Activated naive CD4-positive, alpha-beta T cell treated with anti-CD3 and anti-CD28 coated beads, Interleukin-2, amount 50 U/mL, for 16 hours (primary cell): ENCODE measurements at places on chromosomes 3 and 15.

DNA sequence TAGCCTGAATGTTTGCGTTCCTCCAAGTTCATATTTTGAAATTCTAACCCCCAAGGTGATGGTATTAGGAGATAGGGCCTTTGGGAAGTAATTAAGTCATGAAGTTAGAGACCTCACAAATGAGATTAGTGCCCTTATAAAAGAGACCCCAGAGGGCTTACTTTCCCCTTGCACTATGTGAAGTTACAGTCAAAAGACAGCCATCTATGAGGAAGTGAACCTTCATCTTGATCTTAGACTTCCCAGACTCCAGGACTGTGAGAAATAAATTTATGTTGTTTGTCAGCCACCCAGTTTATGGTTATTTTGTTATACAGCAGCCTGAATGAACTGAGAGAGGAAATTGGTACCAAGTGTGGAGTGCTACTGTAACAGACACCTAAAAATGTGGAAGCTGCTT, 74.4 kb downstream of the DAPK2 start:
- no peak for DNase-seq

- DNase-seq, result peak; percentile 100
Measured at GRCh38 chr3:128680603-128681368, 30.2 kb upstream of the RPN1 start.

- DNase-seq, result no peak
Measured at GRCh38 chr15:92869263-92869940, 30.7 kb upstream of the CHD2 start.

DNA sequence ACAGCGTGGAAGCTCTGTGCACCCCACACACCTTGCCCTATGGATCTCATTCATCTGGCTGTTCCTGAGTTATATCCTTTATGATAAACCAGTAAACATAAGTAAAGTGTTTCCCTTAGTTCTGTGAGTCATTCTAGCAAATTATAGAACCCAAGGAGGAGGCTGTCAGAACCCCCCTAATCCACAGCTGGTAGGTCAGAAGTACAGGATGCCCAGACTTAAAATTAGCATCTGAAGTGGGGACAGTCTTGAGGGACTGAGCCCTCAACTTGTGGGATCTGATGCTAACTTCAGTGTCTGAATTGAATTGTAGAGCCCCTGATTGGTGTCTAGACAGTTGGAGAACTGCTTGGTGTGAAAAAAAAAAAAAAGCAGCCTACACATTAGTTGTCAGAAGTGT, 75.1 kb downstream of the B3GNT5 start:
- no peak for DNase-seq

DNA sequence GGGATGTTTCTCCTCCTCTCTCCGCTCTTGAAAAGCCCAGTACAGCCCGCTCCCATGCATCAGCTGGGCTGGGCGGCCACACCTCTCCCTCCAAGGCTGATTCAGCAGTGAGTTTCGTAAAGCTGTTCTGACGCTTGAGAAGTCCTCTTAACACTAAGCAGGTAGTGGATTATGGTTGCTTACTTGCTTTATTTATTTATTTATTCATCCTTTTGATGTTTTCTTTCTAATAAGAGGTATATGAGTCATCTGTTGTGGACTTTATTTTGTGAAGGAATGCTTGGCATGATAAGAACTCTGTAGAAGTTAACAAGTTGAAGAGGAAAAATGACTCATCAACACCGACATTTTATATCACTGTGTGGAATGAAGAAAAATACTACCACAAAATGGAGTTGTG, 285.0 kb downstream of the SQOR start:
- DNase-seq, result no peak

DNA sequence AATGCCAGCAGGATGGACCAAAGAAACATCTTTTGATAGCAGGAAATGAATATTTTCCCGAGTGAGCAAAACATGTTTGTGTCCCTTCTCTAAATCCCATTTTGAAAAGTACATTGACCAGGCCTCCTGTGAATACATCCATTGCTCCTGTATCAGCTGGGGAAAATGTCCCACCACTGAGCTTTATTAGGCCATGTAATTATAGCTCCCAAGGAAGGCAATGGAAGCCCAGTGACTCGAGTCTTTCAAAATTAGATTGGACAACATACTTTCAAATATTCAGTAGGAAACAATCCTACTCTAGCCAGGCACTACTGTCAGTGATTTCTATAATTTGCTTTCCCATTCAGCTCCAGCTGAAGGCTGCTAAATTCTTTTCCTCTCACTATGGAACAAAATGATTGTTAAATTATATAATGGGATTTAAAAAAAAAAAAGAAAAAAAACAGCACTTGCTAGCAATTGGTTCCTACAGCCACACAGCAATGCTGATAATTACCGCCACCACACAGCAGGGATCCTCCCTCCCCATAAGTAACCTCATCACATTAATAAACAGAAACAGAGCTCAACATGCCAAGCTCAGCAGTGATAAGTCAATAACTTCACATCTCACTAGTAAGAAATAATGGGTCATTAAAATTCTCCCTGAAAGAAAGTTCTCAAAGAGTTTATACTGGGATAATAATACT, 172.4 kb upstream of the SLC2A2 start:
- DNase-seq, result no peak

DNA sequence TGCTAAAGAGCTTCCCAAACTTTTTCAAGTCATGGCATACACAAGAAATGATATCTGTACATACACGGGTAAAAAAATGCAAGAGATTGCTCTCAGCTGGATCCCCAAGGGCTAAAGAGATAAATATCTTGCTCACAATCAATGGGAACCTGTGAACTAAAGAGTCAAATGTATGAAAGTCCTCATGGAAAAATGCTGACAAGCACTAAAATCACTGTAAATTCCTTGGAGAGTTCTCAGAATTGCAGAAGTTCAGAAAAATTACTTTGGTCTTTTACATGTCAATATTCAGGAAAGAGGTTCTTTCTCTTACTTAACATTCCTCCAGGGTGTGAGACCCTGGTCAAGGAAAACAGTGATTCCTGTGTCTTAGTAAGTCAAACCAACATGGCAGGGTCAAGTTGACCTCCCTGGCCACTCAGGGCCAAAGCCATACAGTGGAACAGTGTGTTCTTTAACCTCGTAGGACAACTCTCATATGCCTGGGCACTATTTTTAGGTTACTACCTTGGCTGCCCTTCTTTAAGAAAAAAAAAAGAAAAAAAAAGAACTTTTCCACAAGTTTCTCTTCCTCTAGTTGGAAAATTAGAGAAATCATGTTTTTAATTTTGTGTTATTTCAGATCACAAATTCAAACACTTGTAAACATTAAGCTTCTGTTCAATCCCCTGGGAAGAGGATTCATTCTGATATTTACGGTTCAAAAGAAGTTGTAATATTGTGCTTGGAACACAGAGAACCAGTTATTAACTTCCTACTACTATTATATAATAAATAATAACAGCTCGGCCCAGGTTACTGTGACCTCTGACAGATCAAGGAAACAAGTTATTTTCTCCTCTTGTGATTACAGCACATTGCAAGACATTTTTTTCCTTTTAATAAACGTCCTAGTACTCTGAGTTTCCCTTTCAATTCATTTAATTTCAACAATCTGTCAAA, 12.5 kb downstream of the SSR3 start:
- no peak for DNase-seq

GRCh38 chr3:69998759-69999139, 784 bp upstream of the SAMMSON start:
- DNase-seq, result no peak

DNA sequence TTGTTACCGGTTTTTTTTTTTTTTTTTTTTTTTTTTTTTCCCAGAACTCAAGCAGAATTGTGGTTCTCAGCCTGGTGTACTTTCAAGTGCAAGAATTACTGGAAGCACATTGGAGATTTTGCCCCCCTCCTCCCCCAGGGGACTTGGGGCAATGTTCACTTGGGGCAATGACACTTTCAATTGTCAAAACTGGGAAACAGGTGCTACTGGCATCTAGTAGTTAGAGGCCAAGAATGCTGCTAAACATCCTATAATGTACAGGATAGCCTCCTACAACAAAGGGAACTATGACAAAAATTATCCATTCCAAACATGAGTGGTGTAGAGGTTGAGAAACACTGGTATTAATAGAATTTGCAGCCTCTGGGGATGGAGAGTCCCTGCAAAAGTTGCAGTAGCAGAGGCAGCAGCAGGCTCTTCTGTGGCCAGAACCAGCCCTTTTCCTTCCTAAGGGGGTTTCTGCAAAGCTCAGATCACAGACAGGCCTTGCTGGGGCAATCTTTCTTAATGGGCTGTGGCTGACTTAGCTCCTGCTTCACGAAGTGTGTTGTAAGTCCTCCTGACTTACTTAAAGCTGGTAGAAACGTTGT, 144.3 kb upstream of the MRPS22 start:
- DNase-seq, result no peak

- DNase-seq, result no peak
Measured at GRCh38 chr3:35789042-35789831, 149.9 kb downstream of the ARPP21 start.

- DNase-seq, result no peak
Measured at GRCh38 chr3:185764163-185764979, 60.5 kb downstream of the IGF2BP2 start.

- no peak for DNase-seq
Measured at GRCh38 chr3:107882261-107882660, 208.6 kb downstream of the CD47 start.

GRCh38 chr15:36958606-36959005, 141.7 kb downstream of the MEIS2 start:
- no peak for DNase-seq

- DNase-seq, result no peak
Measured at GRCh38 chr15:58431221-58432149, at the start of gene LIPC. Gene LIPC, plus strand, starts transcription at chr15:58431991. Its CDS starts 42 bp downstream, at chr15:58432033.

GRCh38 chr3:67587811-67588210, 66.6 kb downstream of the SUCLG2 start:
- no peak for DNase-seq

- DNase-seq, result no peak
Measured at GRCh38 chr3:116897382-116897781, 187.8 kb downstream of the TUSC7 start.

DNA sequence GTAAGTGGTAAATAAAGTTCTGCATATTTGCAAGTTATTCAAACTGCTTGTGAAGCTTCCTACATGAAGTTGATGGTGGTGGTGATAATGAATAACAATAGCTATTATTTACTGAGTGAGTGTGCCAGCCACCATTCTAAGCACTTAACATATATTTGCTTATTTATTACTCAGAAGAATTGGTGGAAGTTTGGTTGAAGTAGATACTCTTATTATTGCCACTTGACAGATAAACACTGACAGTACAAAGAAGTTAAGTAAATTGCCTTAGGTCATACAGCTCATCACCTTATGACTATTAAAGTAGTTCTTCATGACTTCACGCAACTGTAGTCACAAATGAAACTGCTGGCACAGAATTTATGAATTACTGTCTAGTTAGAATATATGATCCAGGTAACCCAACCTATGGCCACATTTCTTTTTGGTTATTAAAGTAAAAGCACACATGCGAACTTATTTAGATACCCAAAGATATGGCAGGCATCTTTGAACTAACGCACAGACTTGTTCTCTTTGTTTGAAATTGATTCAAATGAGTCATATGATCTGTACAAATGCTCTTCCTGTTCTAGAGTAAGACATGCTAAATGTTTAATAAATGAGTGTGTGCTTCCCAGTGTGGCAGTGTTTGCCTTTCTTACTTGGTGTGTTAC, 99.8 kb upstream of the NR2F2 start:
- DNase-seq, result no peak

DNA sequence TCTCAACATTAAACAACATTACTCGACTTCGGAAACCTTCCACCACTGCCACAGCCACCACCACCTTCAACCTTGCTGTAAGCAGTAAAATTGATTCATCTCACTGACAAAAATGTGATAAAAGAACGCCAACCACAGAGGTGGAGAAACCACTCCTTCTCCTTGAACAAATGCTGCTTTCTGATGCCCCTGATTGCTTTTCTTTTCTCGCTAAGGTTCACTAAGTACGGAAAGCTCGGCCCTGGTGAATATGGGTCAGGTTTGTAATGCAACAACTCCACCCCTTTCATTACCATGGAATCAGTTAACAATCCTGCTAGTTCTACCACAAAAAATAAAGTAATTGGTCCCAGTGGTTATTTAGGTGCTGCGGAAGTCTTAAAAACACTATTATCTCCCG, 44.9 kb downstream of the MEIS2 start:
- no peak for DNase-seq

- no peak for DNase-seq
Measured at GRCh38 chr15:49055630-49056029, 9.4 kb upstream of the SECISBP2L start.

GRCh38 chr3:58640700-58641372, 25.7 kb downstream of the FAM3D start:
- DNase-seq, result peak; percentile 53

DNA sequence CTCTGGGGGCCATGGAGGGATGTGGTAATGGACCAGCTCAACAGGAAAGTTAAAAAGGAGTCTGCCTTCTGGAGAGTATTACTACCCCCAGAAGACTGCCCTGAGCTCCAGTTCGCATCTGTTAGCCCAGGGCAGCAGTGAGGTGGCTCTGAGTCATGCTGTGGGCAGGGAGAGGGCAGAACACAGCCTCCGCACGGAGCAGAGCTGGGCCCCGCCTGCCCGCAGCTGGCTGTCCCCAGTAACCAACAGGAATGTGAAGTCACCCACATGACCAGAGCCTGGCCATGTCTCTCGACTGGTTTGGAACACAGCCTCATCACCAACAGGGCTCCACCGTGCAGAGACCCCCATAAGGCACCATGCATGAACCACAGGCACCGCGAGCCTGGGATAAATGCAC, 62.1 kb downstream of the CYFIP1 start:
- no peak for DNase-seq

GRCh38 chr3:66048051-66048395, 9.3 kb upstream of the MAGI1 start:
- DNase-seq, result no peak

DNA sequence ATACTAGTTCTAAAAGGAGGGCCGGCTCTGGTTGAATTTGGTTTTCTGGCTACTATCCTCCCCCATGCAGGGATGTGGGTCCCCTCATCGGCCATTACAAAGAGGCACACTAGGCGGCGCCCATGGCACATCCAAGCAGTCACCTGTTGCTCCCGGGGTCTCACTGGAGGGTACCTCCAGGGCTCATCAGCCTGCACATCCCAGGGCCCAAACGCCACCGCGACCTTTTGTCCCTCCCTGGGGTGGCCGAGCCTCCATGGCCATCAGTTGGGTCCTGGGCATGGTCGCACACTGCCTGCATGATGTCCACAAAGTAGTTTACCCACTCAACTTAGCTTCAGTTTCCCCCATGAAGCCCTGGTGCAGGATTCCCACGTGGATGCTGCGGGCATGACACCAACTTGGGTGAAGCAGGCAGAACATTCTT, 28.3 kb downstream of the IDH3A start:
- DNase-seq, result peak; percentile 27

DNA sequence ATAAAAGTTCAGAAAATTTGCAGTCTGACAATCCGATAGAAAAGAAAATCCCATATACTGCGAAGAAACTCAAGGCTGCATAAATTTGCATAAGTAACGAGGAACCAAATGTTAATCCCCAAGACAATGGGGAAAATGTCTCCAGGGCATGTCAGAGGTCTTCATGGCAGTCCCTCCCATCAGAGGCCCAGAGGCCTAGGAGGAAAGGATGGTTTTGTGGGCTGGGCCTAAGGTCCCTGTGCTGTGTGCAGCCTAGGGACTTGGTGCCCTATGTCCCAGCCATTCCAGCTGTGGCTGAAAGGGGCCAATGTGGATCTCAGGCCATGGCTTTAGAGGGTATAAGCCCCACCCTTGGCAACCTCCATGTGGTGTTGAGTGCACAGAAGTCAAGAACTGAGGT, 21.3 kb upstream of the CCR4 start:
- DNase-seq, result no peak

- no peak for DNase-seq
Measured at GRCh38 chr15:88127432-88127790, 129.1 kb downstream of the NTRK3 start.
